ENCODE measurements at places on chromosomes 11 and 22. TPM values are rescaled to one million over a fixed set of nuclear protein-coding genes. Genes with fewer than 3 reads are reported as not detected.

Gene AQP11
- 1.8 TPM for total RNA-seq

DNA sequence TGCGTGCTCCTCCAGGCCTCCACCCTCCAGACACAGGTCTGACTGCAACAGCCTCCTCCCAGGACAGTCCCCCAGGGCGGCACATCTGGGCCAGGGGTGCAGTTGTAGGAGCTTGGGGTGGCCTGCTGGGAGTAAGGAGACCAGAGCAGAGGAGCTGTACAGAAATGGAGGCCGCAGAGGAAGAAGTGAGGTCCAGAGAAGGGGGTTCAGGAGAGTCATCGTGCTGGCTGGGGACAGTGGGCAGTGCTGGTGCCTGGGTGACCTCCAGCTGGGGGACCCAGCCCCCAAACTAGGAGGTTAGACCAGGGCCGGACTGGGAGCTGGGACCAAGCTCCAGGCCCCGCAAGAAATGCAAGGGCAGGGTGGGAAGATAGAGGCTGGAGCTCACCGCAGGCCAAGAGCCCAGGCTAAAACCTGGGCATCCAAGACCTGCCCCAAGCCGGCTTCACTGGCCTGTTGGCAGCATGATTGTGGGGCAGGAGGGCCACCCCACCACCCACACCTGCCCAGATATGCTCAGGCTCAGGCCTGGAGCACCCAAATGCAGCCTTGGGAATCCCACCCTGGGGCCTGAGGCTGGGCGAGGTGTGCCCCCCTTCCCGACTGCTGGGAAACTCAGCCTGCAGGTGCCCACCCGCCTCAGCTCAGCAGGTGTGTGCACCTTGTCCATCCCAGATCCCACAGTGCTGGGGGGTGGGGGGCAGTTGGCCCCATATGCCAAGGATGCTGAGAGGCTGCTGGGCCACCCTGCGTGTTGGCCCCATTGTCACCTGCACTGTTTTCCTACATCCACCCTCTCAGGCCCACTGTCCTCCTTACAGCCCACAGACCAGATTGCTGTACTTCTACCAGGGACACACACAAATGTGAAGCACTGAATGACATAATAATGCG, 96.9 kb downstream of the MORC2 start:
- no peak for DNase-seq

DNA sequence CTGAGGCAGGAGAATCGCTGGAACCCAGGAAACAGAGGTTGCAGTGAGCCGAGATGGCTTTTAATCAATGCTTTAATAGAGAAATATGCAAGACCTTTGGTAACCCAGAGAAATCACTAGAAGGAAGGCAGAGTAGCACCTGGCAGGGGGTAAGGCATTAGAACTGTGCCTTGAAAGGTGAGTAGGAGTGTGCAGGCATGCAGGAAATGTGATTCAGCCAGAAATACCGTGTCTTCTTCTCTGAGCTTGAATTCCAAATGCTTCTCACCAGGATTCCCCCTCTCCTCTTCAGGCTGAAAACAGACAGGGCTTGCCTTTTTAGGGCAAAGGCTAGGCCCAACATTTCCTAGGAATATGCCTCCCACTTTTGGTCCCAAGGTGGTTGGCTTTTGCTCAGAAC, 51.0 kb downstream of the OR4D9 start:
- no peak for DNase-seq

DNA sequence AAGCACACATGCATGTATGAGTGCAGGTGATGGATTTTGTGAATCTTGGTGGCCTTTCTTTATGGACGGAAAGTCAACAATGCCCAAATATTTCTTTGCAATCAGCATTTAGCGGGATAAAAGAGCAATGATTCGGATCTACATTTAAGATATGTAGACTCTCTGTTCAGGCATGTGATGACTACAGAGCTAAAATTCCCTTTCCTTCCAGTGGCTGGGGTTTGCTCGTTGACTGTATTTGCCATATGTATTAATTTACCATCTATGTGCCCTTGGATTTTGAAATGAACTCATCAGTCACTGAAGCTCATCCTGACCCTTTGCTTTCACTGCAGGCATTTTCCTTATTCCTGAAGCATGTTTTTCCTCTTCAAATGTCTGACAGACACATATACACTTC, 13.6 kb downstream of the BLID start:
- DNase-seq = no peak

- no peak for DNase-seq
Measured at GRCh38 chr11:47488111-47488510, 39.2 kb upstream of the RAPSN start.

All from HFFc6 (cell line).